Left cardiac atrium (tissue), 4 donors: ENCODE measurements at places on chromosomes 6 and 20.
A peak's percentile ranks its signal among the peaks of the same experiment; 100 is the strongest.

GRCh38 chr6:111874025-111874415 is 768 bp upstream of the FYN start:
- DNase-seq = no peak

DNA sequence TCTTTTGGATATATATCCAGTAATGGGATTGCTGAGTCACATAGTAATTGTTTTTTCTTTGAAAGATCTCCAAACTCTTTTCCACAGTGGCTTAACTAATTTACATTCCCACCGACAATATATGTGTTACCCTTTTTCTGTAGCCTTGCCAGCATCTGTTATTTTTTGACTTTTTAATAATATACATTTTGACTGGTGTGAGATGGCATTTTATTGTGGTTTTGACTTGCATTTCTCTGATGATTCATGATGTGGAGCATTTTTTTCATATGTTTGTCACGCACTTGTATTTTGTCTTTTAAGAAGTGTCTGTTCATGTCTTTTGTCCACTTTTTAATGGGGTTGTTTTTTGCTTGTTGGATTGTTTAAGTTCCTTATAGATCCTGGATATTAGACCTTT is 58.9 kb upstream of the OPRM1 start:
- no peak for DNase-seq

DNA sequence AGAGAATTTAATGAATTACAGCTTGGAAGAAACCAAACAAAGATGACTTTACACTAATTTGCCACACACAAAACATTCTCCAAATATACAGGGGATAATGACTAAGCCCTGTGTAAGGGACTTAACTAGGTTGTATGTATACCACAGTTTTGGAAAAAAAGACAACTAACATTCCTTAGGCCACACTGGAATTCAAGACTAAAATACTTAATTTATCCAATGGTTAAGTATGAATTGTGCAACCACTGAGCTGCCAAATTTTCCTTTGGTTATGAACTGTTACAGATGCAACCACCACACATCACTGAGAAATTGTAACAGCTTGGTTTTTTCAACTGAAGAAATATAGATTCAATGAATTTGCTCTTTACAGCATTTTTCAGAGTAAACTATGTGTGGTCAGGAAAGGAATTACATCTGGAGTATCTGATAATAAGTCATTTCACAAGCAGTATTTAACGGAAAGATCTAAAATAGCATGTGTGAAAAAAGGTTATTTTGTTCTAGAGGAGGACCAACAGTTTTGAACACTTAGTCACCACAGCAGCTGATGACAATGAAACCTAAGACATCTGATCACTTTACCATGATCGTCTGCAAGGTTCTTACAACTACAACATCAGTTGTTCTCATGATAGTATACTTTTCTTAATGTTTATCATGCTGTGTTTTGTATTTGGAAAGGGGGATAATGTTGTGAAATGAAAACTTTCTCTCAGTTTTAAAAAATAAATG is 318.8 kb downstream of the BCKDHB start:
- no peak for DNase-seq

DNA sequence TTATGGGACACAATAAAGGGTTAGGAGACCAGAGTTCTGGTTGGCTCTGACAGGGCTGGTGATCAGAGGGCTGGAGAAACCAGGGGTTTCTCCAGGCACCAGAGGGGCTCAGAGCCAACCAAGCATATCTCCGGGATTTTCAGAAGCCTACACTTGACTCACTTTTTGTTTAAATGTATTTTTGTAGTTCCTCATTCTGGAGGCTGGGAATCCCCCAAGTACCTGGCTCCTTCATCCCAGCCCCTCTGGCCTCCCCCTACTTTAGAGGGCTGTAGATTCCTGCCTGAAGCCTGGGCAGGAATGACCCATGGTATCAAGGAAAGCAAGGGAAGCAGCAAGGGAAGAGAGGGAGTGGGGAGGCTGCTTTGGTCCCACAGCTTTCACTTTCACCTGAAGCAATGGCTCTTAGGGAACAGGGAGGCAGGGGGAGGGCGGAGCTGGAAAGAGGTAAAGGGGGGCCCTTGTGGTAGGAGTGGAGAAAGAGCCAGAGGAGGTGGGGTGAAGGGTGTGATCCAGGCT is 973 bp downstream of the CD40 start:
- no peak for DNase-seq

DNA sequence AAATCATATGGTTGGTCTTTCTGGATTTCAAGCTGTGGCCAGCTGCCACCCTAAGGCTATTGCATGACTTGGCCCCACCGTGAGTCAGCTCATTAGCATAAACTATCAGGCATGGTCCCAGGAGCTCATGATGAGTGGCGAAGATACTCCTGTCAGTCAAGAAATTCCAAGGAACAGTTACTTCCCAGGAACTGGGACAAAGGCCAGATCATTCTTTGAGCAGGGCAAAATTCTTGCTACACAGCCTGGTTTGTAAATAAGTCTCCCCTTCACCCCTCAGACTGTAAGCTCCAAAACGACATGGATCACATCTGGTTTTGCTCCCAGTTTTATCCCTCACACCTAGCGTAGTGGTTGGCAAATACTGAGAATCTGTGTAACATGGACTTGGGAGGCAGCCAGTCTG is 33.0 kb upstream of the KIAA1586 start:
- DNase-seq = no peak

- DNase-seq = no peak
Measured at GRCh38 chr6:74785236-74785635, 420.6 kb downstream of the COL12A1 start.

- DNase-seq = no peak
Measured at GRCh38 chr6:72669324-72669723, 47.5 kb downstream of the KCNQ5 start.

GRCh38 chr6:63609231-63609630 is 26.4 kb upstream of the PHF3 start:
- no peak for DNase-seq

GRCh38 chr6:44826025-44826676 is 438.6 kb downstream of the CDC5L start:
- DNase-seq = no peak

- DNase-seq = no peak
Measured at GRCh38 chr6:13593720-13594119, 19.3 kb downstream of the SIRT5 start.

DNA sequence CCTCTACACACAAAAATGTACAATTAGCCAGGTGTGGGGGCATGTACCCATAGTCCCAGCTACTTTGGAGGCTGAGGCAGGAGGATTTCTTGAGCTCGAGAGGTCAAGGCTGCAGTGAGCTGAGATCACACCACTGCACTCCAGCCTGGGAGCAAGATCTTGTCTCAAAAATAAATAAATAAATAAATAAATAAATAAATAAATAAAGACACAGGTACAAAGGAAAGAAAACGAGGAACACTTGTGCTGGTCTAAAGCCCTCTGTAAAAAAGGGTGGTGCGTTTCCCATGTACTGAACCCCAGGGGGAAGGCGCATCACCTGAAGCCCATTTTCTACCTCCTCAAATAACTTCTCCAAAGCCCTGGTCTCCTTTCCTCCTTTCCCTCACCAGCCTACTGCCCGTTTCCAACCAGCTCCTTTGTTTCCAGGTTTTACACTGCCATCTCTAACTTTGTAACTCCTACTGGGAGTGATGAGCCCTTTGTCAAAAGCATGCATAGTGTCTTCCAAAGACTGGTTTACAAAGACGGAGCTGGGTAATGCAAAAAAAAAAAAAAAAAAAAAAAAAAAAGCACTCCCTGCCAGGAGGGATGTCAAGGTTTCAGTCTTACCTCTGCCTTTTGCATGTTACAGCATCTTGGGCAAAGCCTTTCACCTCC is 81.5 kb upstream of the SOX4 start:
- no peak for DNase-seq

DNA sequence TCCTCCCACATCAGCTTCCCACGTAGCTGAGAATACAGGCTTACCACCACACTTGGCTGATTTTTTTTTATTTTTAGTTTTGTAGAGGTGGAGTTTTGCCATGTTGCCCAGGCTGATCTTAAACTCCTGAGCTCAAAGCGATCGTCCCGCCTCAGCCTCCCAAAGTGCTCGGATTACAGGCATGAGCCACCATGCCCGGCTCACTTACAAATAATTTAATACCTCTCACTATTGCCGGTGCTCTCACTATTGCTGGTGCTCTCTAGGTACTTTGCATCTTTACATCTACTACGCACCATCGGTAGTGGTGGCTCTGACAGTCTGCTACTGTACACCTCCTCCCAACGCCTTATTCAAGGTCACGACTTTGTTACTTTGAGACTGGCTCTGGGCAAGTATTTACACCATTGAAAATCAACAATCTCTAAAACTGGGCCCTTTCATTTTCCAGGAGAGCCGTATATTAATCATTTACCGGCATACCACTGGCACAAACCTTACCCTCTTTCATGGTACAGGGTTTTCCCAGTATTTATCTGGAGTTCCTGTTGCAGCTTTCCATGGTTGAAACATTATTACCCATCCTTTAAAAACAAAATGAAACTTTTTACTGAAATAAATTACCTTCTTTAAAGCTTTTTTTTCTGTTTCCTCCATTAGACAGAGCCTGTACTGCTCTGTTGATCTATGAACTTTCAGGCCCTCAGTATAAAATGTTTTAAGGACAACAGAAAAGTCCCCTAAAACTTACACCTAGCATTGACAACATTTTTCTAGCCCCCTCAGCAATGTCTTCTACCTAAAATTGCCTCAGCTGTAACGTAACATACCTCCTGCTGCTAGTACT is 259.6 kb upstream of the PLCB4 start:
- no peak for DNase-seq

DNA sequence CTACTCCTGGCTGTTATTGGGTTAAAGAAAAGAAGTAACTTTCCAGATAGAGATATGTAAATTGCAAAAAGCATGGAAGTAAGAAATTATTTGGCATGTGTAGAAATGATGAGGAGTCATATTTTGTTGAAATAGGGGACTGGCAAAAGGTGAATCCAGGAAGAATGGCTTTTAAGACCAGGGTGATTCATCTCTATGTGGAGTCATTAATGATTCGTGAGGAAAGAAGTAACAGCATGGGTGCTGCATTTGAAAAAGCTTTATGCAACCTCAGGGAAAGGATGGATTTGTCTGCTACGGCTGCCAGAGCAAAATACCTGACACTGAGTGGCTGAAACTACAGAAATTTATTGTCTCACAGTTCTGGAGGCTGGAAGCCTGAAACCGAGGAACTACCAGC is 14.8 kb upstream of the SYNE1 start:
- DNase-seq = no peak

DNA sequence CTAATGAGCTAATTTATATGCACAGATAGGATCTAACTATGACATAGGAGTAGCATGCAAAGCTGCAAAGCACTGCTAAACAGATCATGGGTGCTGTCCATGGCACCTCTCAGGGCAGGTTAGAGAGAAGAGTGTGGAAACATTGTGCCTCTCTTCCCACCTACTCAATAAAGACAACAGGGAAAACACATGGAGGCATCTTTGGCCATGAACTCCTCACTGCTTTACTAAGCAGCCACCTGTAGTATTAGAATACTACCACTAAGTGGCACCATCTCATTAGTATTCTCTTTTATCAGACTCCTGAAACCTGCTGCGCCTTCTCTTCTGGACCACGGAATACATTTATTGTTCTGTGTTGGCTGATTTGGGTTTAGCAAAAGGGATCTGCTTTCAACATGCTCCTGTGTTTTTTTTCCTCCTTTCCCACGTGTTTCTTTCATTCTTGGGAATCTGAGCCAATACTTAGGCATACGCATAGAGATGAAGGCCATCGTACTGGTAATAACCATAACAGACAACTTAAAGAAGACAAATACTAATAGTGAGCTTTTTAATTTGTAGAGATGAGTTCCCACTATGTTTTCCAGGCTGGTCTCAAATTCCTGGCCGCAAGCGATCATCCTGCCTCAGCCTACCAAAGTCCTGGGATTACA is 9.4 kb upstream of the HDDC2 start:
- DNase-seq = no peak

GRCh38 chr20:44209686-44210405 is 725 bp downstream of the OSER1 start:
- DNase-seq = peak; percentile 37

DNA sequence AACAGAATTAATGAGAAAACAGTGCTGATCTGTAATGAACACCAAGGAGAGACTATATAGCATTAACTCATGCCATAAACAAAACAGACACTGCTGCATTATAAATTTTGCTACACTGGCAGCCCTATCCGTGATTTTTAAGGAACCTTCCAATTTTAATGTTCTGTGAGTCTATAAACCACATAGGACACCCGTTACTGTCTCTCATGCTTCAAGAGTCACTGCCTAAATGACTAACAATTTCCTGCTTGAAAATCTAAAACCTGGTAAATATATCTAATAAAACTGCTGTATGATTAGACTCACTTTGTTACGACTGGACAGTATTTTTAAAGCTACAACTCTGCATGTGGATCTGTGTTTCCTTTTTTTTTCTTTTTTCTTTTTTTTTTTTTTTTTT is 8.7 kb downstream of the CHD6 start:
- DNase-seq = no peak

- DNase-seq = no peak
Measured at GRCh38 chr6:137798261-137798660, 68.8 kb upstream of the TNFAIP3 start.

GRCh38 chr6:36969240-36969691 is 14.7 kb downstream of the PI16 start:
- no peak for DNase-seq

GRCh38 chr6:74925683-74926082 is 280.2 kb downstream of the COL12A1 start:
- no peak for DNase-seq

DNA sequence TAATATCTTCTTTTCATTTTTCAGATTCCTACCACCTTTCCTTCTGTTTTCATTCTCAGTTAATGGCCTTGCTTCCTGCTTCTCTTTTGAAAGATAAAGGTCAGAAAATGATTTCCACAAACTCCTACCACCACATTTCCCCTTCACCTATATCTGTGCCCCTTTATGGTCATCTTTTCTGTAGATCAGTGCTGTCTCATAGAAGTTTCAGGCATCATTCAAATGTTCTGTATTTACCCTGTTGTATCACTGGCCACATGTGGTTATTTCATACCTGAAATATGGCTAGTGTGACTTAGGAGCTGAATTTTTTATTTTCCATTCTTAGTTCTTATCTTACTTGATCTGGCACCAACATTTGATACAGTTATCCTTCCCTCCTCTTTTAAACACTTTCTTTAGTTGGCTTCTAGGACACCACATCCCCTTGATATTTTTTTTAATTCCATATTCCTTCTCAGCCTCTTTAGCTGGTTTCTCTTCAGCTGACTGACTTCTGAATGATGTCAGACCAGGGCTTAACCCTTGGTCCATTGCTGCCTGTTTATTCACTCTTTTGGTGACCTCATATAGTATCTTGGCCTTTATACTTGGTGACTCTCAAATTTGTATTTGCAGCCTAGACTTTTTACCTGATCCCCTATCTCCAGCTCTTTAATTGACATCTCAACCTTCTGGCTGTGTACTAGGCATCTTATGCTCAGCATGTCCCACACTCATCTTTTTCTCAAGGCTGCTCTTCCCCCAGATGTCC is 81.0 kb downstream of the ATRN start:
- no peak for DNase-seq

GRCh38 chr6:90497411-90497810 is 89.5 kb downstream of the MAP3K7 start:
- DNase-seq = no peak

- DNase-seq = no peak
Measured at GRCh38 chr20:21353236-21353635, 44.1 kb downstream of the NKX2-4 start.

- no peak for DNase-seq
Measured at GRCh38 chr6:76403064-76403463, 330.6 kb upstream of the IMPG1 start.
